ENCODE measurements at places on chromosomes 2 and 18.

DNA sequence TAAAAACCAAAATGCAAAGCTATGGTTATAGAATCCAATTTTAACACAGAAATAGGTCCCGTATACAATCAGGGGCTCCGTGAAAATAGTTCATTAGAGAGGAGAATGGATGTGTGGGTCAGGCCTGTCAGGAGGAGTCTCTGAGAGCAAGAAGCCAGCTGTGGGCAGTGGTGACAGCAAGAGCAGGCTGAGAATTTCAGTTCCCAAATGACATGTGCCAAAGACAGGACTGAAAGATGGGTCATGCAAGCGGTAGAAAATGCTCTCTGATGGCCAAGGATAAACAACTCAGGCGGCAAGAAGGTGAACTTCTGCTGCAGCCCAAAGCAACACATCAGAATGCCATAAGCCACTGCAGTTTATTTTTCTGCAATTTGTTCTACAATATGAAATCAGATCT is 100.4 kb downstream of the CCDC141 start:
- no peak for DNase-seq

GRCh38 chr2:61538920-61539520 is 864 bp upstream of the XPO1 start:
- DNase-seq: peak; percentile 41

DNA sequence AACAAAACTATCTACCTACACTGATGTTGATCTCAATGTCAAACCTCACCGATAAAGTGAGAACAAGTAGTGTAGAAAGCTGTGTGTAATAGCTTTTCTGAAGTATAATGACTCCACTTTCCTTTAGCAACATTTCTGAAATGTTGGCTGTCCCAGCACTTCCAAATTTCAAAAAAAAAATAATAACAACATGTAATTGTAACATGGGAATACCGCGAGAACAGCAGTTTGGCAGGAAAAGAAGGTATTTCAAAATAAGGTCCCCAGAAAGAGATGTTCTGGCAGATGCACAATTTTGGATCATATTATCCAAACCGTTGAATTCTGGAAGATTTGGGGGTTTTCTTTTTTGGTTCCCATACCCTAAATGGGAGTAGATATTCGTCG is 352.0 kb downstream of the ARHGAP15 start:
- no peak for DNase-seq

DNA sequence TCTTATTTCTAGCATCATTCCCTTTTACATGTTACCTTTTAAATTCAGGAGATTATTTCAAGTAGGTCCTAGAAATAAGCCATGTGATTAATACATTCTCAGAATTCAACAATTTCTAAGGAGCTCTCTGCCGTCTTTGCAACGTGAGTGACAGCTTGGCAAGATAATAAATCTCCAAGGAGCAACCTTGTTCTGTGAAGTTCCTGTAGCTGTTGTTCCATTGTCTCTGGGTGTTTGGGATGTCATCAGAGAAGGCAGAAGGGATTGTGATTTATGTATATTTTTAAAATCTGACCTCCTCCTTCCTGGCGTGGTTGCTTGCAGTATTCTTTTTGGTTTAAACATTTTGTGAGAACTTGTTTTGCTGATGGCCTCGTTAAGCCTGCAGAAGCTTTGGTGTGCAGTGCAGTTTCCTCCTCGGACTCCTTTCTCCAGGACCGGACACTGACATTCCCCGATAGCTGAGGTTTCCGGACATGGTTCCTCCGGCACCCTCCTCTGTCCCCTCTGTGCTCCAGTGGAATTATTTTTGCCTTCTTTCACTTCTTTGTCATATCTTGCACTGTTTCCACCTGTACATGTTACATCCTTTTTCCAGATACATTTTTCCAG is 33.7 kb downstream of the RAMP1 start:
- DNase-seq: no peak

DNA sequence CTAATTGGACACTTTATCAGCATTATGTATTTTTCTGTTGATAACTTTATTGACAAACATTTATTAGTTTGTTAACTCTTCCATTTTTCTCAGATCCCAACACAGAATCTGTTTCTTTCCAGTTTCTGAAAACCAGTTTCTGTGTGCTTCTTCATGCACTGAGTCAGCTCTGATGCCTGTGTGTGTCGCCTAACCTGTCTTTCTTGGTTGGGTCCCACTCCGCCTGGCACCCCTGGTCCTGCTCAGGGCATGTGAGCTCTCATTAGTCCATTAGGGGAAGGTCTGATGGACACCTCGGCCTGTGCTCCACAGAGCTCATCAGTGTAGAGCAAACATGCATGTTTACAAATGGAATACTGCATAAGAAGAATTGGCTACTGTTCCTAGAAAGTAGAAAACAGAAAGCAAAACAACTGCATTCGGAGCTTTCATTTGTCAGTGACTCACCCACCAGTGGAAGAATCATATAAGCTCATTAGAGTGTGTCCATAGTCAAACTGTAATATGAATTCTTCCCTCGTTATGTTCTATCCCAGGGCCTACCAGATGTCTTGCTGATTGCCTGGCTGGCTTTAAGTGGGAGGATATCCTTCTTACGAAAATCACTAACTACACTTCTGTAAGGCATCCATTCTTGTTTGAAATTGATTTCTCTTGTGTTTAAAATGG is 137.7 kb downstream of the SNTG2 start:
- no peak for DNase-seq

DNA sequence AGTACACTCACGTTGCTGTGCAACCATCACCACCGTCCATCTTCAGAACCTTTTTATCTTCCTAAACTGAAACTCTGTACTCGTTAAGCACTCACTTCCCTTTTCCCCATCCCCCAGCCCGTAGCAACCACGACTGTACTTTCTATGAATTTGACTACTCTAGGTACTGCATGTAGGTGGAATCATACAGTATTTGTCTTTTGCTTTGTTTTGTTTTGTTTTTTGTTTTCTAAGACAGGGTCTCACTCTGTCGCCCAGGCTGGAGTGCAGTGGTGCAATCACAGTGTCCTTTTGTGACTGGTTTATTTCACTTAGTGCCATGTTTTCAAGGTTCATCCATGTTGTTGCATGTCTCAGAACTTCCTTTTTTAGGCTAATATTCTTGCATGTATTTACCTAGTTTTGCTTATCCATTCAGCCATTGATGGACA is 7.0 kb upstream of the TYMS start:
- DNase-seq: no peak

- DNase-seq: peak; percentile 89
Observed at GRCh38 chr18:58364876-58365528, 263.9 kb downstream of the ALPK2 start.

- peak; percentile 92 for DNase-seq
Observed at GRCh38 chr2:73385504-73386341, at the start of gene ALMS1. Gene ALMS1, plus strand, starts transcription at chr2:73385836. Its CDS starts 33 bp downstream, at chr2:73385869.

DNA sequence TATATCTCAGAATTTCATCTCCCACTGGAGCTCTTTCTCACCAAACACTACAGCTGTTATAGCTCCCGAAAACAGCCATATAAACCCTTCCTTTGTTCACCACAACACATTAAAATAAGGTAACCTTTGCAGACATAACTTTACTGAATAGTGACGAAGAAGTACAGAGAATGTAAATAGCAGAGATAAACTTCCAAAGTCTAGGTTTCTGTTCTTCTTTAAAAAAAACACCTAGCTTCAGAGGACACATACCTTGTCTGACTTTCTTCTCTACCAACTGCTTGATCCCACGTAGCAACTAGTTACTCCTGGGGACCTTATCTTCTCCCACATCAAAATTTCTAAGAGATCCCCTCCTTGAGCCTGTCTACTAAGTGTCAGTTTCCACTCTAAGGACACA is 32.3 kb downstream of the ATL2 start:
- no peak for DNase-seq

DNA sequence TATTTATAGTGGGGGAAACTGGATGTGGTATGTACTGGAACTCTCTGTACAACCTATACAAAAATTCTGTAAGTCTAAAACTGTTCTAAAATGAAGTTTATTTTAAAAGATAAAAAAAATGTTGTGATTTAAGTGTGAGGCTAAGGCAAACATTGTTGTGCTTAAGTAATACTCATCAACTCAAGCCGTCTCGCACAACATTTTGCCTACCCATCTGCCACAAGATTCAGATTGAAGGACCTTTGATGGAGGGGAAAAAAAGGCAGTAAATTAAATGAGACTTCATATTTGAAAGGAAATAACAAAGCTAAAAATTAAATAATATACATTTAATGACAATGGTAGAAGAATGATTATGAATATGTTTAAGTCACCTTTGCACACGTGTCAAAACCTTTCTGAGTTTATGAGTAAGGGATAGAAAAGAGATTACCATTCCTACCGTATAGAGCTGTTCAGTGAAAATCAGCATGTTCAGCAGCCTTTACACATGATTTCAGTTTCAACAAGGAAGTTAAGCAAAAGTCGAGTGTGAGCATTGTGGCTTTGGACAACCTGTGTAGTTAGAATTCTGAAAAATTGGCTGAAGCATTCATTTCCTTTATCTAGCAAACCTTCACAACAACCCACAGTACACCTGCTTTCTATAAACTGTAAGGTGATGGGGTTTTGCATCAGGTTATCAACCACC is 499.3 kb downstream of the IRS1 start:
- DNase-seq: no peak

GRCh38 chr2:223725986-223726970 is 111.1 kb downstream of the AP1S3 start:
- no peak for DNase-seq

DNA sequence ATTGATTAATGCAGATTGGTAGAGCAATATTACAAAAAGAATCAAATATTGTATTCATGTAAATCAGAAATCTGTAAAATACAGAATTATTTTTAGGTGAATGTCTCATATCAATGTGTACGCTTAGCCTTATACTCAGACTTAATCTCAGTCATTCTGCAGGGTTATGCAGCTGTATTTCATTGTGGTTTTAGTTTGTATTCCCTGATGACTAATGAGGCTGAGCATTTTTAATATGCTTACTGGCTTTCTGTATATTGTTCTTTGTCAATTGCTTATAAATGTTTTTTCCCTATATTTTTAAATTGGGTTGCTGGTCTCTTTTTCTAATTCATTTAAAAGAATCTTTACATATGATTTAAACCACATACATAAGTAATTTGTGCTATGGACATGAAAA is 50.1 kb downstream of the CDH19 start:
- DNase-seq: peak; percentile 54

DNA sequence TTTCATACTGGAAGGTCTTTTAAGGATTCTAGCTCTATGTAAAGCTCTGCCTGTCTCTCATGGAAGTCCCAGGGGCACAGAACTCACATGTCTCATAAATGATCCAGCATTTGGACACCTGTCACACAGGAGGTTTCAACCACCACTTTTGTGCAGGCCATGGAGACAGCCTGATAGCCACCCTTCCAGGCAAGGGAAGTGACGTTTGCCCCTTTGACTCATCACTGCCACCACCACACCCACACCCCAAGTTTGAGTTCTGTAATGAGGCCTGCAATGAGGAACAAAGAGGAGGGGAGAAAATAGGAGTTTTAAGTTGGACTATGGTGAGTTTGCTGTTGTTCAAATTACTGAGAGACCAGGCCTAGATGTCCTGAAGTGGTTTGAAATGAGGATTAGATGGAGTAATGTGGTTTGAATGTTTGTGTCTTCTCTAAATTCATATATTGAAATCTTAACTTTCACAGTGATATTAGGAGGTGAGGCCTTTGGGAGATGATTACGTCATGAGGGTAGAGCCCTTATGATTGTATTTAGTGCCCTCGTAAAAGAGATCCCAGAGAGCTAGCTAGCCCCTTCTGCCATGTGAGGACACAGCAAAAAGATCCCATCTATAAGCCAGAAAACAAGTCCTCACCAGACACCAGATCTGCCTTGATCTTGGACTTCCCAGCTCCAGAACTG is 175.3 kb upstream of the EPHA4 start:
- DNase-seq: no peak

- DNase-seq: no peak
Observed at GRCh38 chr18:78827141-78827540, 152.5 kb upstream of the SALL3 start.

DNA sequence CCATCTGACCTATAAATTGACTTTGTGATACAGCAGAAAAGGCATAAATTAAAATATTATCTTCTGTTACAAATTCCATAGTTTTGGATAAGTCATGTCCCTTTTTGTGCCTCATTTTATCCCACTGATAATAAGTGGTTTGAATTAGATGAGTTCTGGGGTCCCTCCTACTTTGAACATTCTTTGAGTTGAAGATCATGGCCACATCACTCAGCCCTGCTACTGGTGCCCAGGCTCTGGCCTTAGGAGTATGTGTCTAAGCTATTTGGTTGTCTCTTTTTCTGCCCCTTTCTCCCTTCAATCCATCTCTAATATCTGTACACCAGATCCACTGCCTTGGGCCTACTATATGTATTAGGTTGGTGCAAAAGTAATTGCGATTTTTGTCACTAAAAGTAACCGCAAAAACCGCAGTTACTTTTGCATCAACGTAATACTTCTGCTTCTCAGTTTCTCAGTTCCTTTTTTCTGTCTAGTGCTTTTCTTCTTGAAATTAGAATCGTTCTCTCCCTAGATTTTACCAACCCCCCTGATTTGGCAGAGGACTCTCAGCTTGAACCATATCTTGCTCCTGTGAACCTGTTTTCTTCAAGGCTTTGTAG is 362.5 kb upstream of the TNP1 start:
- no peak for DNase-seq

DNA sequence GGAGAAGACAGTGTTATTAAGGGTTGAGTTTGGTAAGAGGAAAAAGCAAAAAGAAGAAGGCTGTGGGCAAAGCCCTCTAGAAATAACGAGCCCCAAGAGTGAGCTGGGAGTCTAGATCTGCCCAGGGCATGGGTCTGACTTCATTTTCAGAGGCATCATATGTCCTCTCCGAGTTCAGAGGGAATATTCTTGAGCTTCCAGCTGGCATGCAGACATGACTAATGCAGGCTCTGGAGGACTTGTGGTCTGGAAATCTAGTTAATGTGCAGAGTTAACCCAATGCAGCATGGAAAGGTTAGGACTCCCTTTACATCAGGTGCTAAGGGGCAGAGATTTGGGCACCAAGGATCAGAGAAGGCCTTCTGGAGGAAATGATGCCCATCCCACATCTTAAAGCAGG is 7.3 kb downstream of the ACMSD start:
- DNase-seq: peak; percentile 77

DNA sequence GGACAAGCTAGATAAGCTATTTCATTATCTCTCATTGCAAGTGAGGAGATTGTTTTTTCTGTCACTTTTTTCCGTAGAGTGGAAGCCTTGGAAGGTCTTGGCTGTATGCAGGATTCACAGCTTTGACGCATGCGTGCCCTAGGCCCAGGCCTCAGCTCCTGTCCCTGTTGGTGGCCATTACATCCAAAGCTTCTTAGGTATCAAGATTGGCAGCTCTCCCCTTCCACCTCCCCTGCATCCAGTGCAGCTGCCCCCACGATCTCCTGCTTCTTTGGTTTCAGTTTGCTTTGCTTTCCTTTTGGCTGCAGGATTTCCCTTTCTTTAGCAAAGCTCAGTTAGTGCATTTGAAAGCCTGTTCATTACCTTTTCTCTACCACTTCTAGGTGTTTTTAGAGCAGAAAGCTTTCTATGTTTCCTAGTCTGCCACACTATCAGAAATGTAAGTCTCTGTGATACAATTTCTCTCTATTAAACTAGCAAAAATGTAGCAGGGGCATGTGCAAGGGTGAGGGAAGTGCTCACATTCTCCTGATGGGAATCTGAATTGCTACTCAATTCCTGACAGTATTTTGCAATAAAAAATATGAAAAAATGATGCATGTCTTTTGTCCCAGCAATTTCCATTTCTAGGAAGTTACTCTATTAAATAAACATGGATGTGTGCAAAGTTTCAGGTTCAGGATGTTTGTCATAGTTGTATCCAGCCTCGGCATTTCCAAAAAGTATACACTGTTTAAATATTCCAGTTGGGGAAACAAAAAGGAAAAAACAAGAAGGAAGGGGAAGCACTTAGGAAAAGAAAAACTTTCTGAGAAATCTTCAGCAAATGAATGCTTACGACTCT is 91.2 kb downstream of the LIPG start:
- DNase-seq: no peak

Measured in astrocyte of the spinal cord (primary cell).